ENCODE measurements at places on chromosomes 2 and 18.

GRCh38 chr2:27320958-27321543 lies 1.8 kb downstream of the MPV17 start:
- DNase-seq, result no peak

DNA sequence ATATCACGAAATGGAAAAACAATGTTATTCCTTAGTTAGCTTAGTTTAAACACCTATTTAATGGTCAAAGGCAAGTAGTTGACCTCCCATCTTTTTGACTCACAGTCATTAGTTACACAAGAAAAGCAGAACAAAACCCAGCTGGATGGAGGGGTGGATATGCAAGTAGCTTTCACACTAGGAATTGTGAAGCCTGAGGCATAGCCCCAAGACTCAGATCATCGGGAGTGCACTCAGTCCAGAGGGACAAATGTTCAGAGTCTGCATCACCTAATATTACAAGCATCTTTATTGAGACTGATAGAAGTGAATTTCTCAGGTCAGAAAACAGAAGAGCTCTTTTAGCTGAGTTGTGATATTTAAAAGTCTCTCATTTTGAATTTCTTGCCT lies 15.5 kb upstream of the CPS1 start:
- DNase-seq, result no peak

DNA sequence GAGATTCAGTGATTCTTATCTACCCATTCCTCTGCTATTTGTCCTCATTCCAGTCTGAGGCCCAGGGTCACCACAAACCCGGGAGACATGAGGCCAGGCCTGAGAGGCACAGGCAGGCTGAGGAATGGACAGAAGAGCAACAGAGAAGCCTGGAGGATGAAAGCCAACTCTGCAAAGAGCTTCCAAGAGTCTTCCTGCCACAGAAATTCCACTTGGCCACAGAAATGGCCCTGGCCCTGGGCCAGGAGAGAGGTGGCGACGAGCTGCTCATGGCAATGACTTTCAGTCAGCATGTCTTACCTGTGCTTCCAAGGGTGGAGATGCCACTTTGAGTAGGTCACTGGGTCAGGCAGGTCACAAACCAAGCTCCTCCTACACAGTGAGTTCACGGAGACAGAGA lies 155.3 kb upstream of the PKDCC start:
- no peak for DNase-seq

DNA sequence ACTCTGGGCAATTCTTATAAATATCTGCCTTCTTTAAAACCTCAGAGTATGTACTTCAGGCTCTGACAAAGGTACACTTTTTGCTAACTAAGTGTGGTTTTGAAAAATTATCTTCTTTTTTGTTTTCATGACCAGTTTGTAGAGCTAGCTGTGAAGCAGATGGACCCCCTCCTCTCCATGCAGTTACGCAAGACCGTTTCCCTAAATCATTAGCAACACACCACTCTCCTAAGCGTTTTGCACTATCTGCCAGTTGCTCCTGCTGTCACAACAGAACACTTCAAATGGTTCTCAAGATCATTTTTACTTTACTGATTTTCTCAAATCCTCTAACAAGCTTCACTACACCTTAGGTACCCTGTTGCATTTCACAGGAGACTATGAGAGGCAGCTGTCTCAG lies 53.3 kb downstream of the GULP1 start:
- DNase-seq, result no peak

- no peak for DNase-seq
These were observed 1292.0 kb upstream of the CHAC2 start for GRCh38 chr2:52475590-52475989.

DNA sequence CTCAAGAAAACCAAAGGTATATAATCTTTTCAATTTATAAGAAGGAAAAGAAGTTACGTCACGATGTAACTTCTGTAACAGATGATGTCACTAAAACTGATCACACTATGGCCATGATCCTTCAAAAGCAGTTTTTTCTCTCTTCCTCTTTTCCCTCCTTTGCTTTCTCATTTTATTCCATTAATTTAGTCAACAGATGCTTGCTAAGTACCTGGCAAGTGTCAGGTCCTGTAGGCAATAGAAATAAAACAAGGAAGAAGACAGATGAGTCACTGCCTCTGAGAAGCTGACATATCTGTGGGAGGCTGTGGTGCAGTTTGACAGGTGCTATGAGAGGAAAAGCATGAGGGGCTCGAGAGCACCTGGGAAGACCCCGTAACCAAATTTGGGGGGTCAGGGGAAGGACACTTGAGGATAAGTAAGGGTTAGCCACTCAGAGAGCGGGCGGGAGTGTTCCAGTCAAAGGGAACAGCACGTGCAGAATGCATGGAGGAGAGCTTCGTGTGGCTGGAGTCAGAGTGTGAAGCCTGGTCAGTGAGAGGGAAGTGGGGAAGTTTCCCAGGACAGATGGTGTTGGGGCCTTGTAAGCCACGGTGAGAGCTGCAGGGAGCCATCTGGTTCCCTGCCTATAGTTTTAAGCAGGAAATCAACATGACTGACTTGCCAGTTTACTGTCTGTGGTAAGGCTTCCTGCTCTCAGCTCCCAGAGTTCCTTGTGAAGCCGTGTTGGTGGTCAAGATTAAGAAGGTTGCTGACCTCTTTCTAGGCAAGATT lies 198.8 kb upstream of the FOSL2 start:
- DNase-seq, result no peak

DNA sequence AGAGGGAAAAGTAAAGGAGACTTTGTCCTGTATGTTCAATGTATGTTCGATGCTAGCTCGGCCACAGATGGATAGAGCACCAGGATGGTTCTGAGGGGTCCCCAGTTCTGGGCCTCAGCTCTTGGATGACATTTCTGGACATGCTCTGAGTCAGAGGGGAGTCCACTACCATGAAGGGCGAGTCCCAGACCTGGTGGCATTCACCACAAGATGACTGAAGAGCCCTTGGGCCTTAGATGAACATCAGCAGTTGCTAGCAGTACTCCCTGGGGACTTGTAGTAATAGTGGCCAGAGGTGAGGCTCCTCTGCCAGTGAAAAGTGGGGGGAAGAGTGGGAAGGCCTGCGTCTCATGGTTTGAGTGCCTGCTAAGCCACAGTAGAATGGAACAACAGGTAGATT lies 109.5 kb downstream of the GRB14 start:
- DNase-seq, result no peak

DNA sequence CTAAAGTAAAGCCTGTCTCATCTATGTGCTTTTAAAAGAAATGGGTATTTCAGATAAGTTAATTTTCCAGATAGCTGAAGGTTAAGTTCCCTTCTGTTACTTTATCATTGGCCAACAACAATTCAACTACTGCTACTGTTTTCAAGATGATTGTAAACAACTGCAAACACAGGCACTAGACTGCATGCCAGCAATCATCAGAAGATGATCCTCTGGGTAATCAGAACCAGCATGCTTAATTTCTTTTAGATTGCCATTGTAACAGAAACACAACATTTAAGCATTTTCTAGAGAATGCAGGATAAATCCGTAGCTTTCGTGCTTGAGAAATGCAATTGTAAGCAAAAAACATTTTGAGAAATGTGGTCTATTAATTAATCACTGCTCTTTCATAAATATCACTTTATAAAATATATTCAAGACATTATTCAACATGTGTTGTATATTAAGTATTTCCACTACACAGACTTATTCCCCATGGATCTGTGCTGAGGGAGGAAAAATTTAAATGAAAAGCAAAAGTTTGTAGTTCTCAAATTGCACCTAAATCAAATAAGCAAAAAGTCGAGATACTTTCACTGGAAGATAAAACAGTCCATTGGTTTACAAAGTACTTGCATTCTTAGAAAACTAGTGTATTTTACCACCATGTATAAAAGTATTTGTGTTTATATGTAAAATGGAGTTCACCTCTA lies 133.7 kb downstream of the ATL2 start:
- no peak for DNase-seq

DNA sequence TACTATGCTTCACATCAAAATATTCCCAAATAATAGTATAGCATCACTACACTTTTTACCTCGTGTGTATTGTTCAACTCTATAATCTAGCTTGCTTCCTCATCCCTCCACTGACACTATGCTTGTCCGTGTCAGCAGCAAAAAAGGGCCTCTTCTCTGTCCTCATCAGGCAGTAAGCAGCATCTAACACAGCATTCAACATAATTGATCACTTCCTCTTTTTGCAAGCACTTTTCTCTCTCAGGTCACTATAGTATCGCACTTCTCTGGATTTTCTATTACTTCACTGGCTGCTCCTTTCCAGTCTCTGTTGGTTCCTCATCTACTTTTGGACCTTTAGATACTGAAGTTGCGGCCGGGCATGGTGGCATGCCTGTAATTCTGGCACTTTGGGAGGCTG lies 64.9 kb upstream of the ZSWIM2 start:
- DNase-seq, result no peak

DNA sequence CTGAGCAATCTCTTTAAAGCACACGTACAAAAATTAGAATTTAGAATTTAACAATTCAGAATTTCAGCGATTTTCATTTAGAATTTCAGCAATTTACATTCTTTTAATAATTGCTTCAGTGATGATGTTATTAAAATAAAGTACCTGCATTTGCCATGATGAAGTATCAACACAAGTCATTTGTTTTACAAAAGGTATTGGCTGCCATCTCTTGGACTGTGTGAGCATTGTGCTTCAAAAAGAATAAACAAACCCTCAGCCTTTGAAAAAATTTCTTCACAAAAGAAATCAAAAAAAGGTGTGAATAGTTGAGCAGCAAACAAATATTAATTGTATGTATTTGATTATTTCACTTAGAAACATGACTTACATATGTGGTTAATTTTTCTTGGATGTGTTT lies 27.1 kb upstream of the ZC3H15 start:
- DNase-seq, result no peak

- no peak for DNase-seq
These were observed 72.2 kb upstream of the TAF1B start for GRCh38 chr2:9771101-9771449.

GRCh38 chr2:11416186-11416585 lies 49.8 kb downstream of the E2F6 start:
- no peak for DNase-seq

- DNase-seq, result no peak
These were observed 1312.6 kb upstream of the CHAC2 start for GRCh38 chr2:52454962-52455361.

GRCh38 chr2:37586663-37587317 lies 84.7 kb downstream of the CDC42EP3 start:
- DNase-seq, result no peak

- DNase-seq, result no peak
These were observed 261.1 kb downstream of the ANAPC1 start for GRCh38 chr2:111622859-111623258.

DNA sequence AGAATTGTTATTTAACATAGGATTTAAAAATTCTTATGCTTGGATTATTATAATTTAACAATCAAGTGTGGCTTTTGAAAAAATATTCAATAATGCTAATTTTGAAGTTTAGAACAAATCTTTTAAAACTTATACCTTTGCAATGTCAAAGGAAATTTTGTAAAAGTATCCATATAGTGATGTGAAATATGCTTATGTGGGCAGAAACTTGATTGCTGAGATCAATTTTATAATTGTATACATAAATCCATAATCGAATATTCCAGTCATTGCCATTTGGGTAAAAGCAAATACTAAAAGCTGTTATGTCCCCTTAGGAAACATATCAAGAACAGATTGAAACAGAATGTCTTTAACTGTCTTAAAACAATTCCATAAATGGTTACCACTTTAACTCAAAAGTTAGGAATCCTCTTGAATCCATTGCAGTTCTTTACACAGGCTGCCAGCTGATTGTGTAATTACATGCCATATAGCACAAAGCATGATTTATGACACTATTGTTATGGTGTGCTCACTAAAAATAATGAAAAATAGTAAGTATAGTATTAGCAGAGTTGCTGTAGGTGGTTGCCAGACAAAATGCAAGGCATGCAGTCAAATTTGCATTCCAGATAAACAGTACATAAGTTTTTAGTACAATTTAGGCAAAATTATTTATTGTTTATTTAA lies 24.2 kb downstream of the PLCL1 start:
- no peak for DNase-seq

GRCh38 chr2:234703258-234703657 lies 206.4 kb upstream of the ARL4C start:
- DNase-seq, result no peak

DNA sequence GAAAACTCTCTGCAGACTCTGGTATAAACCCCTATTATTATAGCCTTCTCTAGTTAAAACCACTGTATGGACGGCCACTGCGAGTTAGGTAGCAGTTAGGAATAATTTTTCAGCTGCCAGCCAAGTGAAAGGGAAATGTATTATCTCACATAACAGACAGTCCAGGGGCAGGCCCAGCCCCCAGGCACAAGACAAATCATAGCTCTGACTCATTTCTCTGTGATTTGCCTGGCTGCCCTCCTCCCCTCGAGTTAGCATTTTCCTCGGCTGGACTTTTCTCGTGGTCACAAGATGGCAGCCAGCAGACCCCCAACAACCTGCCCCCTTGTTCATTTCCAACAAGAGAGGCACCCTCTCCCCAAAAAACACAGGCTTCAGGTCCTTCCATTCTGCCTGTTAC lies 10.5 kb downstream of the VIT start:
- DNase-seq, result no peak

DNA sequence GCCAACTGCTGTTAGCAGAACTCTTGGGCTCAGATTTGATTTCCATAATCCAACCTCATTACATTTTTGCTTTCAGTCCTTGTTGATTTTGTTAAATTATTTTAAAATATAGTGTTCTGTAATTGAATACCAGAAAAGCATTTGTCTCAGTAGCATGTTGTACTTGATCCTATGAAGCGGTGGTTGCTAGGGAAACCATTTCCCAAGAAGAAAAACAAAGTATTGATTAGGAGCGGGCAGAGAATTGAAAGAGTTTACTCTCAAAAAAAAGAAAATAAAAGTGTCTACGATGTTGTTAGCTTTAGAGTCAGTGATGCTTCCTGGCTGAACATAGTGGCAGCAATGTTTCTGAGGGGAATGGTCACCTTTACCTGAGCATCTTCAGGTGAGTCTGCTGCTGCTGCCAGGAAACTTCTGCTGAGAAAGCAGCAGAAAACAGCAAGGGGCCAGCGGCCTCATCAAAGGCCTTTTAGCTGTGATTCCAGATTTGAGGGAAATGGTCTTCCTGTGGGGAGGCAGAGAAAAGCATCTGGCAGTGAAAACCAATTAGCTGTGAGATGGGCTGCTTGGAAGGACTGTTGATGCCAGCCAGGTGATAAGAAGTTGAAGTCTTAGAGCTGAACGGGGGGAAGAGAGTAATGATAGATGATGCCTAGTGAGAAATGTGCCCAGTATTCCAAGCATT lies 37.1 kb downstream of the CRIM1 start:
- no peak for DNase-seq

GRCh38 chr2:156704132-156704531 lies 268.0 kb downstream of the GPD2 start:
- no peak for DNase-seq

All from activated T-helper 9 cell treated with anti-CD3 and anti-CD28 coated beads, Interleukin-2, amount 50 U/mL, for 16 hours (primary cell).